ENCODE measurements at places on chromosomes 6 and 20. TPM values are rescaled to one million over a fixed set of nuclear protein-coding genes. Genes with fewer than 3 reads are reported as not detected.

Gene APMAP
- 45.5 TPM for total RNA-seq

Gene LAMA2
- 0.48 TPM for total RNA-seq

Gene CST11
- total RNA-seq = not detected

- no peak for DNase-seq
Measured at GRCh38 chr6:154648188-154648887, 84.9 kb upstream of the SCAF8 start.

GRCh38 chr6:75486850-75487518, 6.6 kb downstream of the FILIP1 start:
- no peak for DNase-seq

- DNase-seq = no peak
Measured at GRCh38 chr6:9085054-9085708, 649.8 kb upstream of the SLC35B3 start.

All from activated CD4-positive, alpha-beta memory T cell treated with anti-CD3 and anti-CD28 coated beads for 36 hours (primary cell).